Activated T-helper 9 cell treated with anti-CD3 and anti-CD28 coated beads, Interleukin-2, amount 50 U/mL, for 16 hours (primary cell): ENCODE measurements at places on chromosomes 3 and 15.

- DNase-seq: no peak
Measured at GRCh38 chr3:12345584-12346494, 57.0 kb downstream of the PPARG start.

GRCh38 chr3:11115548-11115947, 38.7 kb upstream of the HRH1 start:
- DNase-seq: no peak

GRCh38 chr3:151228666-151229040, 25.6 kb upstream of the GPR171 start:
- no peak for DNase-seq

- DNase-seq: no peak
Measured at GRCh38 chr3:144104679-144105078, 133.1 kb downstream of the DIPK2A start.

GRCh38 chr3:14319654-14320182, 82.7 kb upstream of the SLC6A6 start:
- DNase-seq: no peak

DNA sequence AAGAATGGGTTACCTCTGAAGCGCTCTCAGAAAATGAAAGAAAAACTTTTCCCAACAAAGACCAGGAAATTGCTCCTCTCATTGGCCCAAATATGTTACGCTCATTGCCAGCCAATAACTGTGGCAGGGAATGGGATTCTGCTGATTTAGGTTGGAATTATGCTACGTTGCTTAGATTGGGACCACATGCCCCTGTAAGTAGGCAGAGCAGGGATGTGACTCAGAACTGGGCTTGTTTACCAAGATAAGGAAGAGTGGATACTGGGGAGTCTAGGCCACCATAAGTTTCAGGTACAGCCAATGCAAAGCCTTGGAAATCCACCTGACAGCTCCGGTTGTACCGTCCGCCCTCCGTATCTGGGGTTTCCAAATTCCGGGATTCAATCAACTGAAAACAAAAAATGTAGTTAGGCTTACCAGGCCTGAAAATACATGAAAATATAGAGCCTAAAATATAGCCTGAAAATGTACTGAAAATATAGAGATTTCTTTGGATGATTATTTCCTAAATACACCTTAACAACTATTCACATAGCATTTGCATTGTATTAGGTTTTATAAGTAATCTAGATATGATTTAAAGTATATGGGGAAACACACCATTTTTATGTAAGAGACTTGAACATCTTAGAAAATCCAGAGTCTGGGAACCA, 1.5 kb upstream of the TCF12 start:
- DNase-seq: no peak

- DNase-seq: no peak
Measured at GRCh38 chr3:121665488-121665887, 4.8 kb upstream of the HCLS1 start.

GRCh38 chr3:183185696-183186095, 23.2 kb upstream of the LAMP3 start:
- DNase-seq: no peak

GRCh38 chr3:42419563-42419962, 9.2 kb upstream of the LYZL4 start:
- no peak for DNase-seq

DNA sequence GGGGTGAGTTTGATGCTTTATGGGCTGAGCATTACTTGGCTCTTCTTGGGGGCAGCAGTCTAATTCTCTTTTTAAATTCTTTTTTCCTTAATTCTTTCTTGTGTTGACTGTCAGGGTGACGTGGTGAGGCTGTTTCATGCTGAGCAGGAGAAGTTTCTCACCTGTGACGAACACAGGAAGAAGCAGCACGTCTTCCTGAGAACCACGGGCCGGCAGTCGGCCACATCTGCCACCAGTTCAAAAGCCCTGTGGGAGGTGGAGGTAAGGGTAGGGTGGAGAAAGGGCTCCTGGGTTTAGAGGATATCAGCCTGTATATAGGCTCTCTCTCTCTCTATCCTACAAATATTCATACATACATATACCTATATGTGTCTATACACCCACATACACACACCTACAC, 152.3 kb downstream of the ITPR1 start:
- DNase-seq: no peak

DNA sequence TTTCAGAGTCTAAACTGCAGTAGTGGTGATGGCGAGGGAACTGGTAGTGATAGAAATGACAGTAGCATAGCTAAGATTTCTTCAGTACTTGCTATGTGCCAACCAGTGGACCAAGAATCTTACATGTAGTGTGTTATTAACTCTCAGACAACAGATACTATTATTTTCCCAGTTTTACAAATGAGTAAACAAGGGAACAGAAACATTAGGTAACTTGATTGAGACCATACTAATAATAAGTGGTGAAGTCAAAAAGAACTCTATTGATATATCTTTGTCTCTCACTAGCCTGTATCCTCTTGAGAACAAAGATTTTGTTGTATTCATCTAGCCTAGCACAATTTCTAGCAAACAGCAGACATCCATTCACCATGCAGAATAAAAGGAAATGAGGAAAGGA, 250.1 kb downstream of the ZBTB20 start:
- no peak for DNase-seq

DNA sequence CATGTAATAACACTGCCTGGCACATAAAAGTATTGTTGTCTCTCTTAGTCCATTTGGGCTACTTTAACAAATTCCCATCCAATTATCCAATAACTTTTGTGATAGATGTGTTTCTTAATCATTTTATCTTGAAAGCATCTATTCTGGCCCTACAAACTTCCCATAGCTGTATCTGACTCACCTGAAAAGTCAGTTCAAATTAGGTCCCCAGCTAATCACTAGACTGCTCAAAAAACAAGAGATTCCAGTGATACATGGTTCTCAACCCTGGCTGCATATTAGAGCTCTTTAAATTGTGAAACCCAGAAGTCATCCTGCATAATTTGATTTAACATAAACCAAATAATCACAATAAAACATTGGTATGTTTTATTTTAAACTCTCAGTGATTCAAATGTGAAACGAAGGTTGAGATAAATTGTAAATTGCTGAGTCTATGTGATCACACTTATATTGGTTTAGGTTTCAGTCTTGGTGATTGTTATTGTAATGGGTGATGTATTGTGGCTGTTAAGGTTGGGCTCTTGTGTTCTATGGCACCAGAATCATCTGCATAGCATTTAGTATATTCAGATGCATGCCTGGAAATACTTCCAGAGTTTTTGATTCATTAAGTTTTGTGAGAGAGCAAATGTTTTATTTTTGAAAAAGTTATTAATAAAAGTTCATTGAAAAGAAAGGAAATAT, 268.9 kb upstream of the KCNMB2 start:
- no peak for DNase-seq

GRCh38 chr3:141246224-141246957, 14.8 kb downstream of the PXYLP1 start:
- DNase-seq: no peak

DNA sequence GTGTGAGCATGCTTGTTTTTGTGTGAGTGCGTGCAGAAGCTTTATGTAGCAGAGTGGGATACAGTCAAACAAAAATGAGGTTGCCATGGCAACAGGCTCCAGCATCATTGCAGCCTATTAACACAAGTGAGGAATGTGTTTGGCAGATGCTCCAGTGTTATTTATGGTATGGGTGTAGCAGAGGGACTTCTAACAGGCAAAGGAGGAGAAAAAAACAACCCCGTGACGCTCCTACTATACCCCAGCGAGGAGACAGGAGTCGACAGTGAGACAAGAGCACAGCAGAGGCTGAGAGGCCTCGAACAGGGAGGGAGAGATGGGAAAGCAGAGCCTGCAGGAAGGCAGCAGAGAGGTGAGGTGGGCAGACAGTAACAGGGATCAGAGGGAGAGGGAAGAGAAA, 4.9 kb downstream of the ADCY5 start:
- no peak for DNase-seq

GRCh38 chr3:77042882-77043281, 3.0 kb downstream of the ROBO2 start:
- DNase-seq: no peak

DNA sequence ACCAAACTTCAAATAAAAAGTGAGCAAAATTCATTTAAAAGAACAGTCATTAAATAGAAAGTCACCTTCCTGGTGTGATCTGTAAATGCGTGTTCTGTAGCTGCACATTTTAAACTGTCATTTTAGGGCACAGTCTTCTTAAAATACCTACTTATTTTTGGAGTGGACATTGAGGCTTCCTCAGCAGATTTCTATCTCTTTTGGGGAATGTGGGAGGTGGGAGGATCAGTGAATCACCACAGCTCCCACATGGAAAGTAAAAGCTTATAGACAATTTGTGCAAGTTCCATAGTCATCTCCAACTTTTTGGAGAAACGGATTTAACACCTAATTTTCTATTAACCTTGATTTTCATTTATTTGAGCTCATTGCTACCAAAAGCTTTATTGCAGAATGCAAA, 21.0 kb upstream of the MOBP start:
- no peak for DNase-seq

GRCh38 chr15:84772031-84772430, 23.6 kb downstream of the ZNF592 start:
- DNase-seq: no peak

DNA sequence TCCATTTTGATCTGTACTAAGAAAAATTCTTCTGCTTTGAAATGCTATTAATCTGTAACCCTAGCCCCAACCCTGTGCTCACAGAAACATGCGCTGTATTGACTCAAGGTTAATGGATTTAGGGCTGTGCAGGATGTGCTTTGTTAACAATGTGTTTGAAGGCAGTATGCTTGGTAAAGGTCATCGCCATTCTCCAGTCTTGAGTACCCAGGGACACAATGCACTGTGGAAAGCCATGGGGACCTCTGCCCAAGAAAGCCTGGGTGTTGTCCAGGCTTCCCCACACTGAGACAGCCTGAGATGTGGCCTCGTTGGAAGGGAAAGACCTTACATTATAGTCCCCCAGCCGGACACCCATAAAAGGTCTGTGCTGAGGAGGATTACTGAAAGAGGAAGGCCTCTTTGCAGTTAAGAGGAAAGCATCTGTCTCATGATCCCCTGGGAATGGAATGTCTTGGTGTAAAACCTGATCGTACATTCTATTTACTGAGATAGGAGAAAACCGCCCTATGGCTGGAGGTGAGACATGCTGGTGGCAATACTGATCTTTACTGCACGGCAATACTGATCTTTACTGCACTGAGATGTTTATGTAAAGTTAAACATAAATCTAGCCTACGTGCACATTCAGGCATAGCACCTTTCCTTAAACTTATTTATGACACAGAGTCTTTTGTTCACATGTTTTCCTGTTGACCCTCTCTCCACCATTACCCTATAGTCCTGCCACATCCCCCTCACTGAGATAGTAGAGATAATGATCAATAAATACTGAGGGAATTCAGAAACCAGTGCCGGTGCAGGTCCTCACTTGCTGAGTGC, 6.3 kb downstream of the PIGZ start:
- no peak for DNase-seq

DNA sequence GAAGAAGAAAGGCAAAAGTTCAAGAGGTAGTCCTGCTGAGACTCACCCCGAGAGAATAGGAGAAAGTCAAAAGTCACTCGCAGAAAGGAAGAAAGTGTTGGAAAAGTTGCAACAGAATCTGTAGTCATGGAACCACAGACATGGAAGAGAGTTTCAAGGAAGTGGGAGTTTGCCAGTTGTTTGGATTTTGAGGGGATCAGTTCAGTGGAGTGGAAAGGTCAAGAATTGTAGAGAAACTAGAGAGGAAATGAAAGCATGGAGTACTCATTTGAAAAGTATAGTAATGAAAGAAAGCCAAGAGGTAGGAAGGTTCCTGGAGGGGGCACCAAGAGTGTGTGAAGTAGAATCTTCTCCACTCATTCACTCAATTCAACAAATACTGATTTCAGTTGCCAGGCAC, 34.7 kb downstream of the SPTSSB start:
- no peak for DNase-seq

DNA sequence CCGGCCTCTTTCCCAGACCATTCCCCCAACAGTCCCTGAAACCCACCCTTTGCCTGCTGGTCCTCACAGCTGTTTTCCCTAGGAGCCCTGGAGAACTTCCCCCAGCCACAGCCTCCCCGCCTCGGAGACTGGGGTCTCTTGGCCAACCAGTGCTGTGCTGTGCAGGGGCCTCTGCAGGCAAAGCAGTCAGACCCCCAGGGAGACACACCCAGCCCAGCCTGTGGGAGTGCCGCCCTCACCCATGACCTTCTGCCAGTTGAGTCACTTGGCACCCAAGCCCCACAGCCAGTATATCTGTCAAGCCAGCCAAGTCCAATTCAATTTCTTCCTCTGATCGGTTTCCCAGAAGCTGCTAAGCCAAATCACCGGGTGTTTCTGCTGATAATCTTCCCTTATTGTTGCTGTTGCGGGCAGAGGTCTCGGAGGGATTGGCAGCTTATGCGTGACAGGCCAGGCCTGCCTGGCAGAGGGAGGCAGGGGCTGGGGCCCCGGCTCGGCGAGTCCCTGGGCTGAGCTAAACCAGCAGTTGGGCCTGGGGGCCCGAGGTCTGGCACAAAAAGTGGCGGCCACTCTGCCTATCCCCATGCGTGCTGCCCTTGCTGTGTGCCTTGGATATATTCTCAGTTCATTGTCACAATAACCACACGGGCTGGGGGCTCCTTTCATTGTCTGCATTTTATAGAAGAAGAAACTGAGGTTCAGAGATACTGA, 65.6 kb upstream of the SLC6A1 start:
- DNase-seq: no peak

DNA sequence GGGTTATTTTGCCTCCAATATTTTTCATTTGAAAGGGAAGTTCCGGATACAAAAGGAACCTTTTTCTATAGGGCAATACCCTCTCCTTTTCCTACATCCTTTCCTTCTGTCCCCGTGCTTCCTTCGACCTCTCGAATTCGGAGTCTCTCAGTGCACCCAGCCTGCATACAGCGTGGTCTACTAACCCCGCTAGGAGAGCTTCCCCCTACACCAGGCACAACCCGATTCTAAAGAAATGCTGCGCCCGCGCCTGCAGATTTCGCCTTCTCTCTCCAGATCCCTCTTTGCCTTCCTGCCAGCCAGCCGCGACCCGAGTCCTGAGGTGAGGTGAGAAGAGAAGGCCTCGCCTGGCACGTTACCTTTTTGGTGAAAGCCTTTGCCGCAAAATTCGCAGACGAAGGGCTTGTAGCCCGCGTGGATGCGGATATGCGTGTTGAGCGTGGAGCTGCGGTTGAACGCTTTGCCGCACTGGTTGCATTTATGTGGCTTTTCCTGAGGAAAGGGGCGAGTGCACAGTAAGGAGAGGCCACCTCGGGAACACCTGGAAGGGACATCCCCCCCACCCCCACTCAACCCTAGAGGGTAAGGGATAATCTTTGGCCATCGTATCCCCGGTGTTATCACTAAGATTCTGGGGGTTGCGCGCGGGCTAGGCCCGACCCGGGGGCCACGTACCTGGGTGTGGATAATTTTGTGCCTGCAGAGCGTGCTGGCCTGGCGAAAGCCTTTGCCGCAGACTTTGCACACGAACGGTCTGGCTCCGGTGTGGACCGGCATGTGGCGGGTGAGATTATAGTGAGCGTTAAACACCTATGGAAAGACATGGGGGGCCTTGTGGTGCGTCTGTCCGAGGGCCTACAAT, 2.3 kb downstream of the FEZF2 start:
- DNase-seq: no peak
